Anterior cingulate cortex (tissue), 58 donors: ENCODE measurements at places on chromosomes 2 and 18.

DNA sequence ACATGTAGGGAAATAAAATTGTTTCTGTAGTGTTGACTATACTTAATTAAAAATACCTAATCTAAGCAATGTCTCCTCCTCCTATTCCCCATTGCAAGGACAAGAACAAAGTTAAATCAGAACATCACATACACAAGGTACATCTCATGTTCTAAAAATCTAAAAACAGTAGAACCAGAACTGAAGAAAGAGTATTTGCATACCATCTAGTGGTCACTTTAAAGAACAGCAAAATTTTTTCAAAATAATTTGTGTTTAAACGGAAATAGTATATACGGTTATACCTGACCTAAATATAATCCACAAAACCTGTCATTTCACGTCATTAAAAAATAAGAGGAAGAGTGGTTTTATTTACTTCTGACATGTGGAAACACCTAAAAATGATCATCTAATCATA lies 294.3 kb upstream of the KCNH7 start:
- no peak for DNase-seq

DNA sequence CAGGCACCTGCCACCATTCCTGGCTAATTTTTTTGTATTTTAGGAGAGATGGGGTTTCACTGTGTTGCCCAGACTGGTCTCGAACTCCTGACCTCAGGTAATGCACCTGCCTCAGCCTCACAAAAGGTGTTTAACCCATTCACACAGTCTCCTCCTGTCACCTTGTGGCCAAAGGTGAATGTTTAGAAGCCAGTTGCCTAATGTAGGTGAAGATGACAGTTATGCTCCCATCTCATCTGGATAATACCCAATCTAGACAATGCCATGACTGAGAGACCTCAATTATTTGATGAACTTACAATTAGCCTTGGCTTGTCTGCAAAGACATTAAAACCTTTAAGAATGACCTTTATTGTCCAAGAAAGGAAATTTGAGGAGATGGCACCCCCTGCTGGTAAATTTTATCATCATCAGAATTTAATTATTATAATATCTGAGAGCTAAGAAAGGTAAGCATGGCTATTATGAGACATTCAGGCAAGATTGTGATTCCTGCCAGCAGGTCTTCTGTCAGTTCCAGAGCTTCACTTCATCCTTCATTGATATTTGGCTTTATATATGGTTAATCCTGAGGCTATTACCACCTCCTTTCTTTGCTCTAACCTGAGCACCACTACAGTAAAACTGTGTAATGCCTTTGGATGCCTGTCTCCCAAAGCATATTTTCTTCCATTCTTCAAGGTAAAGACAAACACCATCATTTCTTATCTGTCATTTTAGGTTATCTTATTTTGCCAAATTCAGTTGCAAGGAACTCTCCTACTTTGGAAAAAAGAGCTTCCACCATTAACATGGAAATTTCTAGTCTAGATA lies 117.6 kb downstream of the FAM124B start:
- no peak for DNase-seq

DNA sequence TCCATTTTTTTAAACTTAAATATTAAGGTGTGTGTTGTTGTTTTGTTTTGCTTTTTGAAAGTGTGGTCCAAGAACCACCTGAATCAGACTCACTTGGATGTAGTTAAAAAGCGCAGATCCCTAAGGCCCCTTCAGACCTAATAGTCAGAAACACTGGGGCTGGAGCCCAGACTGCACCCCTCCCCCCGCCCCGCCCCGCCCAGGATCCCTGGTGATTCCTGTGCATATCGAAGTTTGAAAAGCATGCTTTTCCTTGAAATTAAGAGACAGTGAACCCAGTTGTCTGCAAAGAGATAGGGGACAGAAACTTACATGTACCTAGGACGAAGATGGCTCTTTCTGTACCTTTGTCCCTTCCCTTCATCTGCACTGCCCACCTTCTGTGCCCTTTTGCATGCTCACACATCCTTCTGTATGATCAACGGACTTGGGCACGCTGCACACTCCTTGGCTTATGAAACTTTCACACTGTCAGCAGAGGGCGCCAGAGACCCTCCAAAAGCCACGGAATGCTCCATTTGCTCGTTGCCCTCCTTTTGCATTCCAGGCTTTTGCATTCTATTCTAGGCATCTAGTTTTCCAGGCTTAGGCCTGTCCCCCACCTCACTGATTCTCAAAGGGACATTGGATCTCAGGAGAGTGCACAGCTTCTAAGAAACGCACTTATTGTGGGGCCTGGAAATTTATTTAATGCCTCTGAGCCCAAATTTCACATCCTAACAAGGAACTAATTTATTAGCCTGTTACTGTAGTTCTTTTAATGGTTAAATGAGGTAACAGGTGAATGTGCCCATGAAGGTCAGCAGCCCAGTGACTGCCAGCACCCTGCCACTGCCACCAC lies 32.8 kb upstream of the SLC14A1 start:
- peak; percentile 44 for DNase-seq

GRCh38 chr2:18721038-18721922 lies 131.9 kb upstream of the NT5C1B start:
- DNase-seq, result no peak

- no peak for DNase-seq
Measured at GRCh38 chr2:189393440-189394111, 47.7 kb upstream of the WDR75 start.

DNA sequence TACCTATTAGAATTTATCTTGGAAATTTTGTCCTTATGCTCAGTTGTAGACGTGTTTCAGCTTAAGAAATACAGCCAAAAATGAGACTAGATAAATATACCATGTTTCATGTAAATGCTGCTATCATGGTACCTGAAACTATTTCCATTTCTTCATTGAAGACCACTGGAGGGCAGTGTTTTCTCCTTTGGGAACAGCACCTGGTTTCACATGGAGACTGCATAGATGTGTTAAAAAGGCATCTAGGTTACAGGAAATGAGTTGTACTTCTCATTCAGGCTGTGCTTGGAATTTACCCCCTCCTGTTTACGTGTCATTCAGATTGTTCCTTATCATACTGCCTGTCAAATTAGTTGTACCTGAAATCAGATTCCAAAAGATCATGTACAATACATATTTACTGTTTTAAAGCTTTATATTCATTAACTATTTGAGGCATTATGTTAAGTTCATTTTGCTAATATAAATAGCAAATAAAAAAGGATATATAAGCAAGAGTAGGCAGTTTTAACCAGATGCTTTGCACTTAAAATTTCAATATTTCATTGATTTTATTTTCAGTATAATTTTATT lies 57.3 kb upstream of the PSMD14 start:
- DNase-seq, result no peak

DNA sequence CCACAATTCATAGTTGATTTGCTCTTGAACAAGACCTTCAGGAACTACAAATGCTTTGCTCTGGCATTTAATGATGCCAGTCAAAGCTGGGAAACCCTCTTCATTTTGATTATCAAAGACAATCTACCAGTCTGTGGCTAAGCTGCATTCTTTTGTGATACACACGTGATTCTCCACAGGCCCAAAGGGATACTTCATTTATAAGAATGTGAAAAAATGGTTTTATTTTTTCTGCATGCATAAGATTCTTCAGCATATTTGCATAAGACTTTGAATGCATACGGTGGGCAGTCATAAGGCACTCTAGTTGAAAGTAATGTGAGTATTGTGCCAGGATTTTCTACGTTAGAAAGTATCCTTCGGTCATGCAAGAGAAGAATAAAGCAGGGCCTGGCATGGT lies 33.0 kb upstream of the ARL5A start:
- DNase-seq, result no peak

DNA sequence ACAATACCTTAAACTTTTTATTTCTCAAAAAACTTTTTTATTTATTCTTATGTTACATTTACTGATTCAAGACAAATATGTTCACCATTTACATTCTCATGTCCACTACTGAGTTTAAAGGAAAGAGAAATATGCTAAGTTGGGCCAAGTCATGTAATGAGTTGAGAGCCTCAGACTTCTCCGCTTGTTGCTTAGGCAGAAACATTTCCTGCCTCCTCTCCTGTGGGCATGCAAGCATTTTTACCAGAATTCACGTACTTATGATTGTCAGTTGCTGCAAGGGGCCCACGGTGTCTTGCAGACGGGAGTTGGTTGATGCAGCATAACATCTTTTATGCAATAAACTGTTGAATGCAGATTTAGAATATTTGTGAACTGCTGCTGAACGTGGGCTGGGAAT lies 51.8 kb downstream of the MYO1B start:
- DNase-seq, result no peak

- DNase-seq, result no peak
Measured at GRCh38 chr2:70991142-70991541, 3.5 kb downstream of the TEX261 start.

GRCh38 chr2:128306081-128306930 lies 12.4 kb downstream of the HS6ST1 start:
- DNase-seq, result peak; percentile 38

- no peak for DNase-seq
Measured at GRCh38 chr18:52008736-52009135, 331.3 kb upstream of the DCC start.

GRCh38 chr18:29060349-29060748 lies 883.4 kb upstream of the CDH2 start:
- no peak for DNase-seq

- DNase-seq, result no peak
Measured at GRCh38 chr2:197147942-197148341, 162.6 kb downstream of the ANKRD44 start.

DNA sequence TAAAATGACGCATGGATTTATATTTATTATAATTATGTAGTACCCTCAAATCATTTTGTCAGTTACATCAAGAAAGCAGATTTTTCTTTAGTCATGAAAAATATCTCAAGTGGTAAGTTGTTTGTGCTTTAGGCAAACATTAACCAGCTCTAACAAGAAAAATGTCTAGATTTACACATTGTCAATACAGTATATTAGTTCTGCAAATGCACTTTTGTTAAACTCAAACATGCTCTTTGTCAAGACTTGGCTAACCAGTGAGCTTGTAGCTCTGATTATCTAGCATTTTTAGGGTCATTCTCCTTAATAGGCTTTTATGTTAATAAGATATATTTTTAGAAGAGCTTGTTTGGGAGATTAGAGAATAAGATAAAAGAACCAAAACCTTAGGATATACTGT lies 32.7 kb downstream of the SCRN3 start:
- no peak for DNase-seq

DNA sequence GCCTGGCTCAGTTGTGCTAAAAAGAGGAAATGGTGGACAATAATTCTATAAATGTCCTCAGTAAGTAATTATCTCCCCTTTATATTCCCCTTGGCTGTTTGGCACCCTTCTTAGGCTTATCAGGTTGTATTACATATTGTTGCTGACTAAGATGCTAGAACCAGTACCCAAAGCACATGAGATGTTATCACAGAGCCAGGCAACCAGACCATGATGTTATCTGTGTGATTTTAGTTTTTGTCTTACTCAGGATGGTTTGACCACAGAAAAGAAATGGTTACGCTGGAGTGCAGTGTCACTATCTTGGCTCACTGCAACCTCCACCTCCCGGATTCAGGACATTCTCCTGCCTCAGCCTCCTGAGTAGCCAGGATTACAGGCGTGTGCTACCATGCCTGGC lies 15.2 kb downstream of the R3HDM1 start:
- DNase-seq, result no peak

DNA sequence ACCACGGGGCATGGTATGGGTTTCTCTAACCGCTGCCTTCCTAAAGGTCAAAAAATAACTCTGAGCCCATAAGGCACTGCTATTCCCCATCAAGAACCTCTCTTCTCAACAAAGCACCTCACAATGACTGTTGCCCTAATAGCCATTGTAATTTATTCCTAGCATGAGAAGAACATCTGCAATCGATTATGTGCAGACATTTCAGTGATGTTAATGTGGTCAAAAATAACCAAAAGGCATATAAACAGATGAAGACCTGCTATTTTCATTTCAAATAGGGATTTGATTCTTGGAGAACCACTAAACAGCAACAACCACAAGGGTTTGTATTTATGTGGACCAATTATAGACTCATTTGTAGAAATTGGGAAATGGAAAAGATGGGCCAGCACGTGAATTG lies 356.6 kb downstream of the FBXO15 start:
- no peak for DNase-seq

DNA sequence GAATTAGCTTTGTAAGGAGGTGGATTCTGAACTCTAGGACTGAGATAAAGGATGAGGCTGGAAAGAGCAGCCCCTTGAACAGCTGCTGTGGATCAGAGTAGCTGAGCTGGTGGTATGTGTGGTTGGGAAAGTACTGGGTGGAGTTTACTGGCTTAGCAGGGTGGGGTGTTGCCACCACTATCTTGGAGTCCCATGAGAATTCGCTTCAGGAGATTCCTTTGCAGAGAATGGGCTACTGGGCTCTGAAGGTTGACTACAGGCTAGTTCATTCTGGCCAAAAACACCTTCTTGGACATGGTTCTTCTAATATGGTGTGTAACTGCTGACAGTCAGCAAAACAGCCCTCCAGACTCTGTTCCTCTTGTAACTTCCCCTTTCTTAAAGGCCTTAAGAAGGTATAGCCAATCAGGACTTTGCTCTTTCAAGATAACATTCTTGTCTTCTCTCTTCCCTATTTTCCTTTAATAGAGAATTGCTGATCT lies 52.7 kb downstream of the TET3 start:
- no peak for DNase-seq

DNA sequence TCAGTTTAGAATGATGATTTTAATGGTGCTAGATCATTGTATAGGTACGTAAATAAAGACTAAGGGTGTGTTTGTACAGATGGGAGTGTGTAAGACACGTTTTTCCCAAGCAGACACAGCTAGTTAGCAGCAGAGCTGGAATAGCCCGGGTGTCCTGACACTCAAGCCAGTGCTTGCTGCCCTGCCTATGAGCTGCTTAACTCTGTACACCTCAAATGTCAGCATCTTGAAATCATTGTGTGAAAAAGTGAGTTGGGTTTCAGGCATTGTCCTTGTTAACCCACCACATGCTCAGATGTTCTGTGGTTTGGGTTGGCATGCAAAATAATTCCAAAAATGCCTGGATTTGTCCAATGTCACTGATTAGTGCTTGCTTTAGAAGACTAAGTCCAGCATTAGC lies 13.0 kb upstream of the TET3 start:
- no peak for DNase-seq

- no peak for DNase-seq
Measured at GRCh38 chr2:162885281-162886070, 46.9 kb upstream of the KCNH7 start.

DNA sequence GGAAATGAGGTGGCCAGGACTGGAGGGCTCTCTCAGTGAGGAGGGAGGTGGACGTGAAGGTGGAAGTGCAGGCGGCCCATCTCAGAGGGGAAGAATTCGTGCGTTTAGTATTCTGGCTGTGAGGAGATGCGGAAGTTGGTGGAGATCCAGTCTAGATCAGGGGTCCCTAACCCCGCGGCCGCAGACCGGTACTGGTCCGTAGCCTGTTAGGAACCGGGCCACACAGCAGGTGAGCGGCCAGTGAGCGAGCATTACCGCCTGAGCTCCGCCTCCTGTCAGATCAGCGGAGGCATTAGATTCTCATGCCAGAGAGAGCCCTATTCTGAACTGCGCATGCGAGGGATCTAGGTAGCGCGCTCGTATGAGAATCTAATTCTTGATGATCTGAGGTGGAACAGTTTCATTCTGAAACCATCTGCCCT lies 1.6 kb upstream of the FHOD3 start:
- no peak for DNase-seq
